ENCODE measurements at places on chromosomes 5 and 9.

- DNase-seq = peak; percentile 94
Measured at GRCh38 chr5:72209147-72210115, 102.2 kb downstream of the MAP1B start.

GRCh38 chr5:45385321-45386058, 310.7 kb downstream of the HCN1 start:
- DNase-seq = no peak

- no peak for DNase-seq
Measured at GRCh38 chr5:130402906-130403305, 498.6 kb downstream of the CHSY3 start.

GRCh38 chr9:18672706-18673105, 198.8 kb downstream of the ADAMTSL1 start:
- DNase-seq = no peak

DNA sequence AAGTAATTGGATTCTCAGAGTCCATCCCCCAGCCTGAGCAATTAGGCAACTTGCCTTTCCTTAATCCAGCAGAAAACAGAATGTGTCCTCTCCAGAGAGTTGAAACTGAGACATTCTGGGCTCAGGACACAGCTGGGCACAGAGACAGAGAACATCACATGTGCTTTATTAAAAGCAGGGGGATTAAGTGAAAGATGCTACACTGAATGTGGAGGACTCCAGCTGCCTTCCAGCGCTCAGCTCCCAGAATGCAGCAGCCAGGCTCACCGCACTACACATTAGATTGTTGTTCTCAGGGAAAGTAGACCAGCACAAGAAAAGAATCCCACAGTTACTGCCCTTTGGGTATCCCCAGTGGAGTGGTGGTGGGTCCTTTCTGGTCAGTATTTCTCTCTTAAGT, 141.6 kb upstream of the IL12B start:
- DNase-seq = peak; percentile 96

DNA sequence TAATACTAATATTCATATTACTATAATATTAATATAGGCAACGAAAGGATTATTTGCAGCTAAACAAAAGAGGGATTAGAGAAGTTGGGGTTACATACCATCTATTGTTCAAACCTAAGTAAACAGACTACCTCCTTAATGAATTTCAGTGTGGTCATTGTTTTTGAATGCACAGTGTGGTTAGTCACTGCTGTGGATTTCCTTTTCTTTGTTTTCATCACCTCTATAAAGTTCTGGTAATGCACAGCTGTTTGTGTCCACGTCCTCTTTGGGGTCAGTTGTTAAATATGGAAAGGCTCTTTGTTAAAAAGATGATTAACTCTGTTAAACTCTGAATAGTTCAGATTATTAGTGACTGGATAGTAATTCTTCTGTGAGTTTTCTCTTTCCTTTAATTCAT, 233.6 kb downstream of the MAST4 start:
- no peak for DNase-seq

- no peak for DNase-seq
Measured at GRCh38 chr9:125238915-125239446, 2.2 kb downstream of the HSPA5 start.

GRCh38 chr5:107876261-107876660, 205.5 kb upstream of the EFNA5 start:
- DNase-seq = no peak

DNA sequence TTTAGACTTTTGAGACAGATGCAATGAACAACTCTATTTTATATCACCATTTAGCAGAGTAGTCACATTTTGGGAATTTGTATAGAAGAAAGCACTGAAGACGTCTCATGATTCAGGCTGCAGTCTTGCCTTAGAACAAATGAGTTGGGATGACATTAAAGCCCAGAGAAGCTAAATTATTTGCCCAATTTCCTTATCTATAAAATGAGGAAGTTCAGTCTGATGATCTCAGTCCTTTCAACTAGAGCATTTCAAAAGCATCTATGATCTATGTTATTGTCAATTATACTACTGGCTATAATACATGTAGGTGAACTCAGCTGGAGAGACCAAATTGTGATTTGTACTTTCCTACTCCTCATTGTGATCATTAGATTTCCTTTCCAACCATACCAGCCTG, 154.1 kb downstream of the OSTF1 start:
- DNase-seq = no peak

DNA sequence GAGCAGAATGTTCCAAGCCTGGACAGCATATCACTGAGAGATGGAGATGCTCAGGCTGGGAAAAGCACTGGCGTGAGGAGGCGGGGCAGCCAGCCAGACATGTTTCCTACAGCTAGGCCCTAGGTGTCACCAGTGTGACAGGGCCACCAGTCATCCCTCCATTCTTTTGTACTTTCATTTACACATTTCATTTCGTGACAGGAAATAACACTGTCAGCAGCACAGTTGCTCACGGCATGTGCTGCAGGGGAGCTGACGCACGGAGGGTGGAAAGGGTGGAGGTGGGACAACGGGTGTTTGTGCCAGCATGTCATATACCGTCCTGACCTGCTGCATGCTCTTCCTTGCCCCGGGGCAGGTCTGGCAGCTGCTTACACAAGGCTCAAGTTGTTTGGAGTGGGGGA, 14.8 kb upstream of the CEMIP2 start:
- DNase-seq = no peak

GRCh38 chr5:179679014-179679674, 1.7 kb downstream of the CBY3 start:
- no peak for DNase-seq

DNA sequence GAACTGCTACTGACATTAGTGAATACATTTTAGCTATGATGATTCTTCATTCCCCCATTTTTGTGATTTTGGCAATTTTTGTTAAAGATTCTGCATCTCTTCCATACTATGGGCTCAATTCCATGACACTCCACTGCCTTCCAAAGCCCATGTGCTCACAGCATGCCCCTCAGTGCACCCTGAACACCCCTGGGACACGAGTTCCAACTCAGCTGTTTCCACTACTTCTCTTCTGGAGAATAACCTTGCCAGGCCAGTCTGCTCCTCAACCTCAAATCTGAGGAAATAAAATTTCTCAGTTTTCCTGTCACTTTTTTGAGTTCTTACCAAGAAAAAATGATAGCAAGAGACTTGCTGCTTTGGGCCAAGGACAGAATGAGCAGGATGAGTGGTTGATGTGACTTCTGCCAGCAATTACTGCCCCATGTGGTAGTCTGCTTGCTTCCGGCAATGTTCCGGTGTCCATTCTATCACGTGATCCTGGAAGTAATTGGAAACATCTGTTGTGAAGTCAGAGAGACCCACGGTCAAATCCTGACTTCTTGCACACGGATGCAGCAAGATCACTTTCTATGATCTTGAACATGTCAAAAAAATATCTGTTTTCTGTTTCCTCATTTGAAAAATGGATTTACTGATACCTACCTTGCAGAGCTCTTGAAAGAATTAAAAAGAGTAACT, 58.3 kb downstream of the EGFLAM start:
- peak; percentile 68 for DNase-seq

DNA sequence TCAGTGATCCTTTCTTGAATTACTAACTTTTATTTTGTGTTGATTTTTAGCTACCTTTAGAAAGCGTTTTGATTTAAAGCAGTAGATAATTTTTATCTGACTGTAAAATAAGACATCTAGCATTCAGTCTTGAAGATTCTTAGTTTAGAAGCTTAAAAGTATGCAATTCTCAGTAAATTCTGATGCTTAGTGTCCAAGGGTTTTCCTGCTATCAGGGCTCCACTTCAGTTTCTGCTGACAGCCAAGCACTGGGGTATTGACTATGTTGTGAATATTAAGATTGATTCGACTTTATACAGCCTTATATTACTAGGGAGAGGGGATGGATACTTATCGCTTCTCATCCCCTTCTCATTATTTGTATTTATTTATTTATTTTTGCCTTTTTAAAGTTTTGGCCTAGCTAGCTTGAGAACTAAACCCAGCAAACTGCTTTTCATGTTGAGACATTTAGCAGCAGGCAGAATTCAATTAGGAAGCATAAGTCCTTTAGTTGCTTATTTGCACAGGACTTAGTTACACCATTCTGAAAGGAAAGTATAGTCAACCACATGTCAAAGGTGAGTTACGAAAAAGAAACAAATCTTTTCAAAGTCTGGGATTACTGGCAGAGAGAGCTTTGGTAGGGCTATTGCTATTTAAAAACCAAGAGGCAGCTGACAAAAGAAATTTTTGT, 2.9 kb downstream of the PBX3 start:
- DNase-seq = no peak

- no peak for DNase-seq
Measured at GRCh38 chr5:132802044-132802684, 10.9 kb upstream of the SOWAHA start.

- DNase-seq = no peak
Measured at GRCh38 chr9:72839085-72839484, 113.8 kb downstream of the ALDH1A1 start.

GRCh38 chr5:133399247-133399891, 213.0 kb downstream of the FSTL4 start:
- no peak for DNase-seq

DNA sequence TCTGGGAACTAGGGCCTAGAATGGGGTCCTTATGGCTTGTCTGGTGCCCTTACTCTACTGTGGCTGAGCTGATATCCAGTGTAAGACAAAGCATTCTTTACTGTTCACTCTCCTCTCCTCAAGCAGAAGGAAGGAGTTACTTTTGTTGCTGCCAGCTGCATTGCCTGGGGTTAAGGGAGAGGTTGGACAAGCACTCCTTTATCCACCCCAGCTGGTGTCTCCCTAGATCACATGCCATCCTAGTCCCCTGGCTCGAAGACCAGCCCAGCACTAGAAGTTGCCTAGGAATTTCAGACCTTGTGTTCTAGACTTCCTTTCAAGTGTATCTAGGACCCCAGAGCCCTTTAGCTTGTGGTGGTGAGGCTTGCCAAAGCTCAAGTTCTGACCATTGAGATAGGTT, 1051.5 kb upstream of the C9orf72 start:
- DNase-seq = no peak

DNA sequence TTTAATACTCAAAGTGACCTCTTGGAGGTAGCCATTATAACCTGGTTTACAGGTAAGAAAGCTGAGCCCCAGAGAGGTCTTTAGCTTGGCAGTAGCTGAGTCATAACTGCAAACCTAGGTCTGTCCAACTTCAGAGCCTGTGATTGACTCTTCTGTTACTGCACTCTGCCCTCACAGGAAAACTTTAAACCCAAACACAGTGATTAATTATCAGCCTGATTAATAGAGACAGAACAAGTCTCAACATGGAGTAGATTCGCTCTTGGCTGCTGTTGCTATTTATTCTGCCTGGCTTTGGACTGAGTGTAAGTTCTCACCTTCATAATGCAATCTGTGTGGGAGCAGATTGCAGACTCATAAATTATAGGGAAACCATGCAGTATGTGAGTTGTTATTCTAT, 27.4 kb upstream of the TXN start:
- no peak for DNase-seq

DNA sequence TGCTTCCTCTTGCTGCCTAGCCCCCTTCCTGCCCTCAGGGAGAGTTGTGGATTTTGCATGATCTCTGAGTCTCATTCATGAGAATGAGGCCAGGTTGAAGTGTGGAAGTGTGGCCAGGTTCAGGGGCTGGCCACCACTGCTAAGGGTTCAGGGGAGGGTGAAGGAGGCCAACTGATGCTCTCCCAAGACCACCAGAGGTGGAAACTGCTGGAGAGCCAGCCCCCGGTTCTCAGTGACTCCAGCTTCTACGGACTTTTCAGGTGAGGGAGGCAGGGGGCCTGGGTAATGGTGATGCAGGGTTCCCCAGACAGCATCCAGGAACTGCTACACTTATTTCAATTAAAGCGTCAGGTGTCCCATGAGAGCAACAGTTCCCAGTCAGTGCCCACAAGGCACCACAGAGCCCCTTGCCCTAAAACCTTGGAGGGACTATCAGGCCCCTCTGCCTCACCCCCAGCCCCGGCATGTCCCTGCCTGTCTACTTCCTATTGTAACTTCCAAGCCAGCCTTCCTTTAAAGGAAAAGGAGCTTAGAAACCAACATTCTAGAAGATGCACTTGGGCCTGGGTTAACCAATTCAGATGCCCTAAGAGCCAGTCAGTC, 50.1 kb downstream of the AMBP start:
- no peak for DNase-seq

DNA sequence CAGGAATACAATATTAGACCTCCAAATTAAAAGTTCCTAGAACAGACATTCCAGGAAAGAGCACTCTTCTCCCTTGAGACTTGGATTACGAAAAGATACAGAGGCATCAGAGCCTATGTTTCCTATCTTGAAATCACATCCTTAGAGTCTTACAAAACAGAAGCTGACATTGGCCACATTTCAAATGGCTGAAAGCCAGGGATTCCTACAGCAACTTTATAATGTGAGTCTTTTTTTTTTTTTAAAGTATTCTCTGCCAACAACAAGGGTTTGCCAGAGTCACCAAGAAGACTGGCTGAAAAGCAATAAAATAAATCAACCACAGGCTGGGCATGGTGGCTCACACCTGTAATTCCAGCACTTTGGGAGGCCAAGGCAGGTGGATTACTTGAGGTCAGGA, 63.1 kb downstream of the TRPM6 start:
- no peak for DNase-seq

GRCh38 chr9:116632990-116633838, 53.9 kb upstream of the TRIM32 start:
- no peak for DNase-seq

GRCh38 chr5:64147849-64148441, 17.7 kb upstream of the RNF180 start:
- no peak for DNase-seq

DNA sequence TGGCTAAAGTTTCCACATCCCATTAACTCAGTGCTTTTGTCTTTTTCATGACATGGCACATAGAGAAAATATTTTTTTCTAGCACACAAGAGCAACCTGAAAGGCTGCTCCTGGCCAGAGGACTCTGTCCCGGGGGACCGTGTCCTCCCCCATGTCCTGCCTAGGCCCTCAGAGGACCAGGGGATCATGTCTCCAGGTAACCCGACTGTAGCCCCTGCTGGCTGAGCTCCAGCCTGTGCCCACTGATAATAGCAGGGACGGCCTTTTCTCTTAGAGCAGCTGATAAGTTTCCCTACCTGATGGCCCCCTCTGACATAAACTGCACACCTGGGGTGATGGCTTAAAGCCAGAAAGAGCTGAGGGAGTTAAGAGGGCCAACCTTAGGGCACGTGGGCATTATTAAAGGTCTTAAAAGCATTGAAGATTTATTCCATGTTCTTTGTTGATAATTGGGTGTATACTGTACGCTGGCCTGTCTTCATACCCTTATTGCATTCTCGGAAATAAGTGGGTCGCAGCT, 5.9 kb downstream of the HDHD3 start:
- DNase-seq = no peak

DNA sequence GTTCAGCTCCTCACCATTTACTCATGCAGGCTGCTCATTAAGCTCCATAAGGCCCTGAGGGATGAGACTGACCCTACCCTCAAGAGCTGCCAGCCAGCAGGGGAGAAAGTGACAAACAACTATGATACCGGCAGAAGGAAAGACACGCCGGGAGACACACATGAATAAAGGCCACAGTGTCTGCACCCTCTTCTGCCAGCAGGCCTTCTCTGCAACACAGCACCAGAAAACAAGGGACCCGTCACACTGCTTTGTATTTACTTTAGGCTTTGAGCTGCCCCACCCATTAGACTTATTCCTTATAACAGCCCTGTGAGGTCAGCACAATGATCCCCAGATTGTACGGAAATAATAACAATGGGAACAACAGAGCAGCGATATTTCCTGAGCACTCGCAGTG, 7.2 kb downstream of the GABBR2 start:
- DNase-seq = no peak
